Prostate gland (tissue), 2 donors: ENCODE measurements at places on chromosomes 4 and X.

DNA sequence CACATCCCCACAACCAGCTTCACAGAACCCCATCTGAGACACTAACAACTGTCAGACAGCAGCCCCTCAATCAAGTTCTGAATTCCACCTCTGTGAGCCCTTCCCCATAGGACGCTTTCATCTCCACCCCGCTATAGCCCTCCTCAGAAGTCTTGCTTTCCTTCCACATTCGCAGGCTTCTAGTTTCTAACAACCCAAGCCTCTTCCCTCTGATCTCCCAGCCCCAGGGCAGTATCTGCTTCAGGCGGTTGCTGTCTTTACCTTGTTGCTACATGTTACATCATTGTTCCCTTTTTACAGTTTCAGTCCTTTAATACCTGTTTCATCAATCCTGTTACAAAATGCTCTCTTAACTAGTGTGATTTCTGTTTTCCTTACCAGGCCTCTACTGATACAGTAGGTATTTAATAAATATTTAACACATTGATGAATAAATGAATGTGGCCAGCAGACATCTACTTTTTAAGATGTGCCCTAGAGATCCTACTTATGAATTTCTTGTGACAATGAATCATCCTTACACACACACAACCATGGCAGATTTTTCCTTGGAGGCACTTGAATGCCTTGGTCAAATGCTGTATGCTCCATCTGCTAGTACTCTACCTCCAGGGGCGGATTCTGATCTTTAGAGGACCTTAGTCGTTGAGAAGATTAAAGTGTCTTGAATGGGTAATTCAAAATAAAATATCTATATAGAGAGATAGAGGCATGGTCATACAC is 164.7 kb upstream of the SLIT2 start:
- DNase-seq, result no peak

GRCh38 chr4:153480704-153481103 is 14.5 kb downstream of the TMEM131L start:
- no peak for DNase-seq

- no peak for DNase-seq
Measured at GRCh38 chrX:139889760-139890159, 43.1 kb downstream of the ATP11C start.

GRCh38 chrX:69207216-69207615 is 42.0 kb upstream of the PJA1 start:
- DNase-seq, result no peak

- no peak for DNase-seq
Measured at GRCh38 chr4:25654031-25654970, 1.4 kb upstream of the SLC34A2 start.

- DNase-seq, result no peak
Measured at GRCh38 chrX:116357329-116357728, 79.1 kb upstream of the SLC6A14 start.

DNA sequence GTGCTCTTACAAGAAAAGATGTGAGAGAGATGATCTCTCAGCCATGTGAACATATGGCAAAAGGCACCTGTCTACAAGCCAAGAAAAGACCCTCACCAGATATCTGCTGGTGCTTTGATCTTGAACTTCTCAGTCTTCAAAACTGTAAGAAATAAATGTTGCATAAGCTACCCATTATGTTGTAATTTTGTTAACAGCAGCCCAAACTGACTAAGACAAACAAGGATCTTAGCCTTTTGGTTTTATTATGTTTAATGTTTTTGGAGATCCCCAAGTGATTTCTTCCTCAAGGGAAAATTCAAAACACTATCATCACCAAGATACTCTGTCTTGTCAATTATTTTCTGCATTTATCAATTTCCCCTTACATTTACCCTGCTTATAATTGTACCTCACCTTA is 21.8 kb upstream of the CCNI start:
- no peak for DNase-seq

DNA sequence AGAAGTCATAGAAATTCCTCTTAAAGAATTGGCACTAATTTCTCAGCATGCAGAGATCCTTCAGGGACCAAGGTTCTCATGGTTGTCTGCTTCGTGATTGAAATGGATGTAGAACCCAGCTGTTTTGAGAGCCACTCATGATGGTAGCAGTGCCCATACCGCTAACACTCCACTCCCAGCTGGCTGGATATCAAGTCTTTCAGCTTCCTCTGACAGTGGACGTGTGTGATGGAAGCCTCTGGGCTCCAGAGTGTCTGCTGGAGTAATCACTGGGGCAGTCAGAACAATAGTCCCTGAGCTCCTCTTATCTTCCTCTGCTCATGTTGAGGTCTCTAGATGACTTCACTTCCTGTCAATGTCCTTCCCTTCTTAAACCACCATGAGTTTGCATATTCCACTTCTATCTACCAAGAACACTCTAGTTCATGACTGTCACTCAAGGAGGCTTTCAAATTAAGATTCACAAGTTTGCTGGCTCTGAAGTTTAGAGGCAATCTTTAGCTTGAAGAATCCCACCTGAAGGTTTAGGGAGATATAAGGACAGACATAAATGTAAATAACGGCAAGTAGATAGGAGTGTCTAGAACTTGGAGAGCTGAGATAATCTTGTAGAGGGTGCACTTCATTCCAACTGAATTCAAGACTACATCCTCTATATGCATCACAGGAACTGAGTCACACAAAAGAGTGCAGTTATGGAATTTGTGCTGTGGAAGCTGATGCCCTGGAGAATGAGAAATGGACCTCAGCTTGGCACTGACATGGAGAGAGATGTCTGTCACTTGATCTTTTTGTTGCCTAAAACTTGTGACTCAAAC is 64.5 kb upstream of the WDR1 start:
- DNase-seq, result no peak

GRCh38 chr4:2044542-2045517 is 14.3 kb upstream of the NAT8L start:
- DNase-seq, result no peak

DNA sequence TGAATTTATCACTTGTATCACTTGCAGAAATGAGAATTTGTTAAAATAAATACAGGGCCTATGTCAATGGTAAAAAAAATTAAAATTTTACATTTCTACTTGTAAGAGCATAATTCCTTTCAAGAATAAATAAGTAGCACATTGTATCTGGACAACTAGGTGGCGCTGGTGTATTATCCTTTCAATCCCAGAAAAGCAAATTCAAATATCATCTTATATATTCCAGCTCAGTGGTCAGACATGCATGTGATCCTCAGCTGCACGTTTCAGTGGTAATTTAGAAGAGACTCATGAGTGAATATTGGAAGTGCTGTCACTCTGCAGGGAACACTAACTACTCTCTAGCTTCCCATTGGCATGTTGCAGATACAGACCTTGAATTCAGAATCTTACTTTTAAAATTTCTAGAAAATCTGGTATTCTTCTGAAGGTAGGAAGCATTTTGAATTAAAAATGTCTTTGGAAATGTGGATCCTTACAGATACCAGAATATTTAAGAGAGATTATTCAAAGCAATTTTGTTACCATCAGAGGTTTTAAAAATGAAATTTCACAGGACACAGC is 1414.7 kb upstream of the TENM3 start:
- peak; percentile 10 for DNase-seq

- DNase-seq, result no peak
Measured at GRCh38 chr4:112001041-112001440, 144.2 kb upstream of the FAM241A start.

DNA sequence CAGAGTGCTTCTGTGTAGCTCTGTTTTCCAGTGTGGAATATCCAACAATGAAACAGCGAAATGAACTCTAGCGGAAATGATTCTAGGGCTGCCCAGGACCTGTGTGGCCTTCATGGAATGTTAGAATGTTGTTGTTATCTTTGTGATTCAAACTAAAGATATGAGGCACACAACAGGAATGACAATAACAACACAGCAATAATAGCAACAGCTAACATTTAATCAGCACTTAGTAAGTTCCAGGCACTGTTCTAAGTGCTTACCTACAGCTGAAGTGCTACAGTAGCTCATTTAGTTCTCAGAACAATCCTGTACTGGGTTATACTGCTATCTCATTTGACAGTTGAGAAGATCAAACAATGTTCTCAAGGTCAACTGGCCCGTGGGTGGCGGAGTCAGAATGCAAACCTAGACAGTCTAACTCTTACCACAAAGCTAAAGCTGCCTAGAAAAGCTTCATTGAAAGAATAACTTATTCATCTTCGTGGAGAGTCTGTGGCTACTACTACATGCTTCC is 63.7 kb downstream of the MAML3 start:
- no peak for DNase-seq

- DNase-seq, result no peak
Measured at GRCh38 chr4:39621582-39621981, 17.1 kb downstream of the SMIM14 start.

GRCh38 chrX:87518504-87518903 is 902 bp downstream of the KLHL4 start:
- DNase-seq, result no peak

- no peak for DNase-seq
Measured at GRCh38 chr4:78647272-78647671, 95.7 kb downstream of the ANXA3 start.

DNA sequence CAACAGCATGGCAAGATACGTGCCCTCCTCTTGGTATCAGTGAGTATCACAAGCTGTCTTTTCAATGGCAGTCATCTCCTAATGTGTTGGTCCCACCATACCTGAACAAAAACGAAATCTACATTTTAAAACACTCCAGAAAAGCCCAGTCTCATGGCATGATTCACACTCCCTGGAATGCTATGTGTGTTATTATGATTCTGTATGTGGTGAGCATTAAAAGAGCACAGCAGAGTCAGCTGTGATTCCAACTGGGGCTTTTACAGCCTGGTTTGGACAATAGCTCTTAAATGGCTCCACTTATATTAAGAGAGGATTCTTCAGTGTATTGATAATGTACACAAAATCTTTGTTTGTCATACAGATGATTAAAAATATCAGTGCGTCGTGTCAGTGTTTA is 274.1 kb upstream of the GK2 start:
- no peak for DNase-seq

DNA sequence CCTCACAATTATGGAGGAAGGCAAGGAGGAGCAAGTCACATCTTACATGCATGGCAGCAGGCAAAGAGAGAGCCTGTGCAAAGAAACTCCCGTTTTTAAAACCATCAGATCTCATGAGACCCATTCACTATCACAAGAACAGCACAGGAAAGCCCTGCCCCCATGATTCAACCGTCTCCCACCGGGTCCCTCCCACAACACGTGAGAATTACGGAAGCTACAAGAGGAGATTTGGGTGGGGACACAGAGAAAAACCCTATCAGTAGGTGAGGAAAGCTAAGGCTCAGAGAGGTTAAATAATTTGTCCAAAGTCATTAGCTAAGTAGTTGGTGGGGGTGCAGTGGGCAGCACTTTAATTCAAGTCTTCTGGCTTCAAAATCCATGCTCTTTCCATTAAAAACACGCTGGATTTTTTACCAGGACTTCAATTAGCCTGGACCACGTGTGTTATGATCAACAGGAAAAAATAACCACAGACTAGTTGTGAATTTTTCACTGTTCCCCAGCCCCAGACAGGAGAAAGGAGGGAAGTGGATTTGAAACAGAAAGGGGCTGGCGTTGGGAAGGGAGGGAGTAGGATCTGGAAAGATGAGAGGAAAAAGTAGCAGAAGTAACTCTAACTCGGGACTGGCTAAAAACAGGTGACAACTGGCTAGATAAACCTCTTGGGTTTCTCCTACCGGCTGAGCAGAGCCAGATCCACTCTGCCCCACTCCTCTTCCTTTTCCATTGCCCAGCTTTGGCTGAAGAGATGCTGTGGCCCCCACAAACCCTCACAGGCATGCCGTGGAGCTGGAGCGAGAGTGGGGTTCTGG is 986 bp downstream of the MTMR8 start:
- no peak for DNase-seq

GRCh38 chr4:182206266-182206665 is 36.9 kb upstream of the TENM3 start:
- DNase-seq, result no peak

DNA sequence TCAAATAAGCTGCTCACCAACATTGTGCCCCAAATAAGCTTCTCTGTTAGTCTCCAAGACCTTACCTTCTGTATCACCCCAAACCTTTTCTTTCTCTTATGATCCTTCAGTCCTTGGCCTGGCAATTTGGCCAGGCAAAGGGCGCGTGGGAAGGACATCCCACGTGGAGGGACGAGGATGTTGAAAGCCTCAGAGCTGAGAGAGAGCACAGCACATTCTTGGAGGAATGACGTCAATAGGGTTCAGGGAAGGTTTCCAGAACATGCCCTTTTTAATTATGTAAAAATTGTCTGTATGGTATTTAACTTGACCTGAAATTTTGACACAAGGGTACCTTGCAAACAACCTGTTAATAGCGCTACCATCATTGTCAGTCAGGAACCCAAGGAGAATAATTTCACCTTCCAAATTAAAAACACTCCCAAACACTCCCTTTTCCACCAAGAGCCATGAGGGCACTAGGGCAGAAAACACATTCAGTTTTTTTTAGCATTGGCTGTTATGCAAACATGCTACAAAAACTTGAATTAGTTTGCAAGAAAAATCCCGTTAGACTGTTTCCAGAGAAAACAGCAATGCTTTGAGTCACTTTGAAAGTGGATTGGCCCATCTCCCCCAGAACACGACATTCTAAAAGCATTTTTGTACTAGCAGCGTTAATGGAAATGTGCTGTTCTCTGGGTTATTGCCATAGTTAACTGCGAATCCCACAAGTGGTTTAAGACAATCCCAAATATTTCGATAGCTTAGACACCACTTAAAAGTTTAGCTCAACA is 183.2 kb upstream of the PUDP start:
- DNase-seq, result no peak

DNA sequence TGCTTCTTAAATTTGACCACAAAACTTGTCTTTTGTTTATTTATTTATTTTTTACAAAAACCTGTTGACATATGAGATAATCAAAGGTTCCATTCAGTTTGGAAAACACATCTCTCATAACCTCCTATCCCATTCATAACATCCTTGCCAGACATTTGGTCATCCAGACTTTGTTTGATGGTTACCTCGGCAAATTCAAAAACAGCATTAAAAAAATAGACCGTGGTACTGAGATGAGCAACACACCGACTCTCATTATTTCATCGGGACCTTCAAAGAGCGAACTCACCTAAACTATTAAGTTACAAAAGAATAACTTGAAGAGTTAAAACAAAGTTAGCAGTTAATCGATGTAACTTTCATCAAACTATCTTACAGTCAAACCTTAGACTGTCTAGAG is 85.8 kb upstream of the RPS6KA3 start:
- DNase-seq, result no peak
